ENCODE measurements at places on chromosomes 7 and 10.

DNA sequence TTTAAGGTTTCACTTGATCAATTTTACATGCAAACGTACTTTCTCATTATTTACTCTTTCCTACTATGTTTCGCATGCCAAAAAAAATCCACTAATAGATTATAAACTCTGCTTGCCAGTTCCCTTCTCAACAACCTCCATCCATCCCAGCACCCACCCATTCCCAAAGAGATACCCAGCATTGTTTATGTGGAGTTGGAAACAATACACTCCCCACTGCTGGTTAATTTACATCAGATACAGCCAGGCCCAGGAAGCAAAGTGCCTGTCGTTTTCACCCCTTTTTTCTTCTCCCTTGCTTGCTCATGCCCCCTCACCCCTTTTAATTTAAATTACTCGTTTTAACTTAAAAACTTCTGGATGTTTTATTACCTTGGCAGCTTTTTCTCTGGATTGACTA is 59.9 kb downstream of the HIBADH start:
- peak; percentile 86 for DNase-seq

- DNase-seq = no peak
These were observed 81.0 kb downstream of the CPVL start for GRCh38 chr7:29065181-29065857.

DNA sequence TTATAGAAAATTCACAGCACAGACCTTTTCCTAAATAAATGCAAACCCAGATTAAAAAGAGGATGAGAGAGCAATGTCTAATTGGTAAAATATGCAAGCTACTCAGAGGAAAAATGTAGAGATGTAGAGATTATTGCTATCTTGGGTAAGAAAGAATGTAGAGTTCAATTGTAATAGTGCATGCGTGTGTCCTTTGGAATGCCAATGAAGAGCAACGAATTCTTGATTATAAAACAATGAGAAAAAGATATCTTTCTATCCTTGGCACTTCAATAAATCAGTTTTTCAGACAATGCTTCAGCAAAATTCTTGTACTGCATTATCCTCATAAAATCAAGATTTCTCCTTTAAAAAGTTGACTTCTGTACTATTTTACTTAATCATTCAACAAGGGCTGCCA is 50.9 kb downstream of the SEMA3D start:
- DNase-seq = peak; percentile 32

GRCh38 chr7:2018569-2019460 is 213.9 kb downstream of the MAD1L1 start:
- peak; percentile 23 for DNase-seq

DNA sequence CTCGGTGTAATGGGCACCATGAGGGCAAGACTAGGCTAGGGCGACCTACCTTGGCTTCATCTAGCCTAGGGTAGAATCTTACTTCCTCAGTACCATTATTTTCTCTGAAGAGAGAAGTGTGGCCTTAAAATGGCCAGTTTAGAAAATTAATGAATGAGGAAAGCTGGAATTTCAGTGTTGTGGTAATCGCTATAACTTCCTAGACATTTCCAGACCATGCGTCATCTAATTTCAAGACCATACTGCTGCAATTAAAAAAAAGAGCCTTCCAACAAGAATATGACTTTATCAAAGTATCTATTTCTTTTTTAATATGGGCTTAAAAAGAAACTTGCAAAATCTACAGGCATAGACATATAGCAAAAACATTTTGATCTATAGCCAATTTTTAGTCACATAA is 68.5 kb downstream of the CPVL start:
- DNase-seq = no peak

GRCh38 chr10:115985786-115986185 is 287.2 kb downstream of the GFRA1 start:
- DNase-seq = no peak

- DNase-seq = peak; percentile 26
These were observed 17.1 kb upstream of the HTR5A start for GRCh38 chr7:155053002-155053401.

DNA sequence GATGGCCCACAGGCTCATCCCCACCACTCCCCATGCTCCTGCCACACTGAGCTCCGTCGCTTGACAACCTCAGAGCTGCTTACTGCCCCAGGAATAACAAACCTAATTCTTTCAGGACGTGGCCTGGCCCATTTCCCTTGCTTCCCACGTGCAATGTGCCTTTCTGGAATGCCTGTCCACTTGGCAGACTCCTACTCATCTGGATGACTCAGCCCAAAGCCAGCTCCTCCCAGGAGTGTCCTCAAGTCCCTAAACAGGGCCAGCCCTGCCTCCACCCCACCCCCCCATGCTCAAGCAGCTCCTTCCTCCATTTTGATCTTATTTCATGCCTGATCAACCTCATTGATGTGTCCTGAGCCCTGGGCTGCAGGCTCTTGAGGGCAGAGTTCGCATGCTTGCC is 164.9 kb upstream of the RNF32 start:
- peak; percentile 44 for DNase-seq

- no peak for DNase-seq
These were observed 42.8 kb downstream of the CYP2C8 start for GRCh38 chr10:95026461-95026860.

- DNase-seq = no peak
These were observed 78.9 kb downstream of the VOPP1 start for GRCh38 chr7:55493408-55493807.

- DNase-seq = no peak
These were observed 40.9 kb downstream of the GBF1 start for GRCh38 chr10:102286216-102286615.

DNA sequence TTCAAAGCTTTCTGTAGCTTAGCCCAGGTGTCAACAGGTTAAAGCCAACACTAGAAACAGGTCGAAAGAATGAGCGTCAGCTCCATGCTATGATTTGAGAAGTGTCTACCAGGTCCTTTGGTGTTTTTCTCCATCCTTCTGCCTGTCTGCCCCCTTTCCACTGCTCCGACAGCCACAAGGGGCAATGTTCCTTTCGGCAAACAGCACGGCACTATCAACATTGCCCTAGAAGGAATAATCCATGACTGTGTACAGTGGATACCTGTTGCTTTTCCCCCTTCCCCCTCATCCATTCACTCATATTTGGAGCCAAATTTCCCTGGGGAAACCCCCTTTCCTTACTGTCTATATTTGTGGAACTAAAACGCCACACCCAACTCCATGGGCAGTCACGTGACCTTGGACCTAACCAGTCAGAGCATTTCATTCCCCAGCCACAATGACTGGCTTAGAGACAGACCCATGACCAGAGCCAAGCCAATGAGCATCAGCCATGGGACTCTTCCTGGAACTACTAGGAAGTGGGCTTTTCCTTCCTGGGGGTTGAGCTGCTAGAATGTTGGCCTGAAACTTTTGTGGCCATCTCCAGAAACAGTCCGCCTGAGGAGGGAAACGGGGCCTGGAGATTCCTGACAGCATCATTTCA is 51.5 kb downstream of the AFAP1L2 start:
- no peak for DNase-seq

DNA sequence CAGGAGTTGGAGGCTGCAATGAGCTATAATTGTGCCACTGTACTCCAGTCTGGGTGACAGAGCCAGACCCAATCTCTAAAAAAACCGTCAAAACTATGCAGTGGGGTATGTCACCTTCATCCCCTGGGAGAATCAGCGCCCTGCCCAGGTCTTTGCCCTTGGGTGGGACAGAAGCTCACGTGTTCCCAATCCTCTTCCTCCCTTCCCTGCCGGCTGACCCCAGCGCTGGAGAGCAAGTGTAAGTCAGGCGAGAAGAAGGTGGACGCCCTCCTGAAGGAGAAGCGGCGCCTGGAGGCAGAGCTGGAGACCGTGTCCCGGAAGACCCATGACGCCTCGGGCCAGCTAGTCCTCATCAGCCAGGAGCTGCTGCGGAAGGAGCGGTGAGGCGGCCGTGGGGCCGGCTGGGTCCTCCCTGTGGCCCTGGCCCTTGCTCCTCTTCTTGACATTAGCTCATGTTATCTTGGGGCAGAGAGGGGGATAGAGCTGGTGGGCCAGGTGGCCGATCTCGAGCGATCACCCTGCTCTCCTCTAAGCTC is 64.8 kb upstream of the GTF2IRD1 start:
- no peak for DNase-seq

DNA sequence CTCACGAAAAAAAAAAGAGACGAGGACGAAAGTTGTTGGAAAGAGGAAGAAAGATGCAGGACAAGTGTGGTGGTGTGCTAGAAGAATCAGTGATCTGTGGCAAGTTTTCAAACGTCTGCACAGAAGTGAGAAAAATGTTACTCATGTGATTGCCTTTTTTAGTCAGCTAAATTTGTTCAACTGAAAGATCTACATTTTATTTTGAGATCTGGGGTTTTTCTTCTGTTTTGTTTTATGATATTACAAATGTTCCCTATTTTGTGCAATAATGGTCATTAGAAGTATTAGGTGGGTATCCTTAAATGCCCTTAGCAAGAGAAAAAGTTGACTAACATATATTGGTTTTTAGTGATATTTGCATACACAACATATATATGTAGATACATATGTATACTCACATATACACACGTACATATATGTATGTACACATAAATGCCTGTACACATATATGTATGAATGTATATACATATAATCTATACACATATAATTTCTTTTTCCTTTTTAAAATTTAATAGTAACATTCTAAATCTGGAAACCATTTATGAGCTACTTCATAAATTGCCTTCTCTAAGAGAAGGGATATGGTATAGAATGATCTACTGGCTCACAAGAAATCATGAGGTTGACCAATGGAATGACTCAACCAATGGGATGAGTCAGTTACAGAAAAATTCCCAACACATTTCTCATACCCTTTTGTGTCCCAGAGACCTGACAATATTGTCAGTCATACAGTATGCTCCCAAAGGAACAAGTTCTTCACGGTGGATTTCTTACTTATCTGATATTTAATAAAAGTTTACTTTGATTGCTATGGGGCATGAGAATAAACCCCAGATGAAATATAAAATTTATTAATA is 38.4 kb downstream of the SLC39A12 start:
- peak; percentile 57 for DNase-seq
